Activated naive CD4-positive, alpha-beta T cell (primary cell): ENCODE measurements at places on chromosomes 2 and 18.

GRCh38 chr18:32884543-32884942 is 111.7 kb upstream of the KLHL14 start:
- no peak for DNase-seq

DNA sequence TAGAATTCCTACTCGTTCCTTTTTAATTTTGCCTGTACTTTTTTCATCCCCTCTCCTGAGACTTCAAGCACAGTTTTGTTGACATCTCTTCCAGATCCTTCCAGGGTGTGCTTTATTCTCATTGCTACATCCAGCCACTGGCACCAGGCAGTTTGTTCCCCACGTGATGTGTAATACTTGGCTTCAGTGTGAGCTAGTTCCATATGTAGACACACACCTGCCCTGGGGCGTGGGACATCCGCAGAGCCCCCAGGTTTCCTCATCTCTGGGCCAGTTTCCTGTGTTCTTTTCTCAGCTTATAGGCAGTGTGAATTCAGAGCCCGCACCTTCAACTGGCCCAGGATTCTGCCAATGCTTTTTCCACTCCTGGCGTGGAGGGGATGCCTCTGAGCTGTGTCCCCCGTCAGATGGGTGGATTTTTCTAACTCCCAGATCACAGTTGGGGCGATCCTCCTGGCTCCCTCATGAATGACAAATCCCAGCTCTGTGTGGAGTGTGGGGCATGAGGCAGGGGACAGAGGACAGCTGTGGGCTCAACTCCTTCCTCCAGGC is 46.6 kb downstream of the DIPK1C start:
- DNase-seq = no peak

DNA sequence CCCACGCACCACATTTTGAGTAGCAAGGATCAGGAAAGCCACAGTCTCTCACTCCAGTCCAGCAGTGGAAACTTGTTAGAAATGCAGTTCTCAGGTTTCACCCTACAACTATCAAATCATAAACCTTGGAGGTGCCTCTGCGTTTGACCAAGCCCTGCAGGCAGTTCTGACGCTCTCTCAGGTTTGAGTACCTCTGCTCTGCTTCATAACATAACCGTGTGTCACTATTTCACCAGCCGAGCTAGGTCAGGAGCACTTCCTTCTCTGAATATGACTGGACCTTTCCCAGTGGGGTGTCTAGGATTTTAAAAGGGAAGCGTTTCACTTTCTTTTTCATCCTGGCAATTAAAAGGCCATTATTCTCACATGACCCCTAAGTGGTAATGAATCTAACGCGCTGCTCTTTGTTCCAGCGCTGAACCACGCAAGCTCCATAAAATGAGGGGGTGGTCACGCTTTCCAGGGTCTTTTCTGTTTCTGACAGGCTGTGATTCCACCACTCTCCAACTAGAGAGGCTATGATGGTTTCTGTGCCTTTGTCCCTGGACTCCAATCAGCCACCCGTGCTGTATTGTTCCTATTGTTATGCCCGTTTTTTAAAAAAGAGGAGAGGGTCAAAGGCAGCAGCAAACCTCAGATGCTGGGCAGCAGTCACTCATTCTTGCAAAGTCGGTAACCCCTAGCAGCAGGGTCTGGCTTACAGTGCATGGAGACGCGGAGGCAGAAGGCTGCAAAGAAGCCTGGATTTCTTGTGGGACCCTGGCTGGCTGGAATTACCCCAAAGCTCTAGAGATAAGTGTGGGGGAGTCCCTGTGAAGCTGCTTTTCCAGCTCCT is 75.2 kb upstream of the CTNNA2 start:
- no peak for DNase-seq

GRCh38 chr2:45010702-45011012 is 1.4 kb upstream of the SIX2 start:
- no peak for DNase-seq

- DNase-seq = no peak
These were observed 248.8 kb downstream of the PLCL1 start for GRCh38 chr2:198053148-198053547.

GRCh38 chr18:45588376-45589355 is 26.6 kb upstream of the SLC14A2 start:
- DNase-seq = no peak

- DNase-seq = no peak
These were observed 68.6 kb downstream of the MTCL1 start for GRCh38 chr18:8773980-8774379.

GRCh38 chr2:23414106-23414505 is 29.1 kb downstream of the KLHL29 start:
- DNase-seq = no peak

GRCh38 chr2:173990970-173991819 is 26.0 kb upstream of the SP3 start:
- DNase-seq = no peak

DNA sequence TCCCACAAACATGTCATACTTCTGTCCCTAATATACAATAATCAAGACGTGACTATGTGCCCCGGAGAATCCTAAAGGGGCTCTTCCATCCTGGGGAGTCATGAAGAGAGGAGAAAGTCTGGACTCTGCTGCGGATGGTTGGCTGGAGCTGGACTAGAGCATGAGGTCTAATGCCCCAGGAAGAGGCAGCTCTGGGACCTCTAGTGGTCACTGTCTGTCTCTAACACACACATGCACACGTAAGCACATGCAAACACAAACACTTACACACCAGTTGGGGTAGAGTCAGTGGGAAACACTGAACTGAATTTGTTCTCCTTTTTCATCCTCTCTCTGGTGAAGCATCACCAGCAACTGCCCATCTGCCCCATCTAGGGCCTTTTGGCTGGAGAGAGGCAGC is 271.6 kb downstream of the TDRD15 start:
- no peak for DNase-seq

DNA sequence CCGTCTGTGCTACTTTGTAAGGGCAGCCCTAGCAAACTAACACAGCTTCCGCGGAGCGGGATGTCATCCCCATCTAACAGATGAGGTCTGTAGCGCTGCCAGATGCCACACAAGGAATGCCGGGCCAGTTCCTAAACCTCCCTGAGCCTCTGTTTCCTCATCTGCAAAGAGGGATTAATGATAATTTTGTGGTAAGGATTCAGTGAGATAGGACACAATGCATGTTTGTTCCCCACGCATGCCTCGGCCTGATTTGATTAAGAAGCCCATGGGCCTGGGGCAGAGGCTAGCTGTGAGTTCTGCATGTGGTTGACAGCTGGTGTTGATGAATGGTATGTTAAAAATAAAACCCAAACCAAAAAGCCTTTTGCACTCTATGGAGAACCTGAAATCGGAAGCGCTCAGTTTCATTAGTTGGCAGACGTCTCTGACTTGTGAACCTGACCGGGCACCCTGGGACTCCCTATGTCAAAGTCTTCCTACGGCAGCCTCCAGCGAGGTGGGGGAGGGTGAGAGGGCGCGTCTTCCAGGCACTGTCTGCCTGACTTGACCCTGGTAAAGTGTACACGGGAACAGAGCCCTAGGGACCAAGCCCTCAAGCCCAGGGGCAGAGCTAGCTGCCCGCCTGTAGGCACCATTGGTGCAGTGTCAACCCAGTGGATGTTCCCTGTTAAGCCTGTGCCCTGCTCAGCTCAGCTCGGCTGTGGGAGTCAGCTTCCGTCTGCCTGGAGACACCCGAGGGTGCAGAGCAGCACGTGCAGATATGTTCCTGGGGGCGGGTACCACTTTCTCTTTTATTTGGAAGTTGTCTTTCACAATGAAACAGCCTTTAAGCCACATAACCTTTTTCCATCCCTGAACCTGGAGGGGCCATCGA is 14.8 kb upstream of the INHBB start:
- DNase-seq = no peak

- no peak for DNase-seq
These were observed 63.1 kb downstream of the NAPG start for GRCh38 chr18:10588975-10589374.

DNA sequence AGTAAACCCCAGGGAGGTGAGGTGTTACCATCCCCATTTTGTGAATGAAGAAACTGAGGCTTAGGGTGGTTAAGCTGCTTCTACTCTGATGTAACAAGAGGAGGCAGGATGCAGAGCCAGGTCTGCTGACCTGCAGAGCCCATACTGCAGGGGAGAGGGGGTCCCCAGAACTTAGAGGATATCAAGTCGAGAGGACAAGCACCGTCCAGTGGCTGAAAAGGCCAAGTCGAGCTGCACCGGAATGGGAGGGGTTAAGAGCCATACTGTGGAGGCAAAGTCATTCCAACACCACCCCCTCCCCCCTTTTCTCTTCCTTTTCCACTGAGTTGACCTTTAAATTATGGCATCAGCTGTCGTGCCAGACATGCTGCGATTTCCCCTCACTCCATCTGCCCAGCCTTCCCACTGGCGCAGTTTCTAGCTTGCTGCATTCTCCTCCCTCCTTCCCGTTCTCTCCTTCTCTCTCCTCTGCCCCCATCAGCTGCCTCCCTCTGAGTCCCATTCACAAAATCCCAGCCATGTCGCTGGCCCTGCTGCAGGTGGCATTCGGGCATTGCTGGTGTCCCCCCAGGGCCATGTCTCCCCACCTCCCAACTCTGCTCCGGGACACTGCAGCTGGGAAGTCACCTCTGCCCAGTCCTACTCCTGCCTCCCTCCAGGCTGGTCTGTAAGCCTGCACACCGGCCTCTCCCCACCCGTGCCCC is 346.9 kb downstream of the DYSF start:
- no peak for DNase-seq

DNA sequence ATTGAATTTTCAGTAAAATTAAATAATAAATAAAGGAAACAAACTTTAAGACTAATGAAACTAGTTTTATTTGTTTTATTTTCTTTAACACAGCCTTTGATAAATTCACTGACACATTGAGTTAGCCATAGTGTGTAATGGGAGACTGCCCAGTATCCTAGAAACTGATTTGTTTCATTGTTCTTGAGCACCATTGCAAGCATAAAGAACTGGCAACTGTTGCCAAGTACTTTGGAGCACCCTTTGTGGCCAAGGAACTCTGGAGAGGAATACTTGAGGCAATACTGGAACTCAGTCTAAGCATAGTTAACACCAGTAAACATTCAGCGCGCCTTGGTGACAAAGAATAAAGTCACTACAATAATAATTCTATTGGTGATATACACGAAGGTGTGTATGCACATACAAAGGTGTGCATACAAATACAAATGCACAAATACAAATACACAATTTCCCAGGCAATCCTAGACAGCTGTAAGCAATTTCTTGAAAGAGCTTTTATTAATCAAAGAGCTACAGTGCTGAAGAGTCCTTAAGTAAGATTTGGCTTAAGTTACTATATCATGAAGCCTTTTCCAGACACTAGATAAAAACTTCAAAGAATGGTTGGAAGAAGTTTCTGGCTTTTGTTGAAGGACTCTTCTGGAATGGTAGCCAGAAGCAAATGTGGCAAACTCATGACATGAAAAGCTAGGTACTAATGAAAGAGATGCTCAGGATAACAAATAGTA is 1371.2 kb downstream of the LRP1B start:
- DNase-seq = no peak

- no peak for DNase-seq
These were observed 1200.9 kb downstream of the DSC3 start for GRCh38 chr18:29841631-29842030.

- no peak for DNase-seq
These were observed 7.0 kb downstream of the CHCHD5 start for GRCh38 chr2:112591413-112591812.

- no peak for DNase-seq
These were observed 78.6 kb downstream of the FARSB start for GRCh38 chr2:222577341-222577740.

DNA sequence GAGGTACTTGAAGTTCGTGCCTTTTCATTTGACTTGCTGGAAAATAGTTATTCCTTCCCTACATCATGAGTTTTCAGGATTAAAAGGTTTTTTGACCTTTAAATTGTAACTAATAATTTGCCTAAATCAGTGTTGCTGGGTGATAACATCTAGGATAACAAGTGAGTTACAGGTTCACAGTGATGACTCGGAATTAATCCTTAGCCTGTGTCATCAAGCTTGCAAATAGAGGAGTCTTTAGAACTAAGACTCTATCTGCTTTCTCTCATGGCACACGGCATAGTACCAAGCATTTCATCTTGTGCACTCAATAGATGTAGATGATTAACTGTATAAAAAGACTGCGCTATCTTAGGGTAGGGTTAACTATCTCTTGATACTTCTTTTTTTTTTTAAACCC is 79.5 kb downstream of the CAMKMT start:
- DNase-seq = no peak

- no peak for DNase-seq
These were observed 38.1 kb downstream of the ST8SIA5 start for GRCh38 chr18:46718501-46719341.

- DNase-seq = no peak
These were observed 2.2 kb downstream of the IMPACT start for GRCh38 chr18:24428709-24429108.

- no peak for DNase-seq
These were observed 105.5 kb upstream of the DTNA start for GRCh38 chr18:34604591-34604990.

DNA sequence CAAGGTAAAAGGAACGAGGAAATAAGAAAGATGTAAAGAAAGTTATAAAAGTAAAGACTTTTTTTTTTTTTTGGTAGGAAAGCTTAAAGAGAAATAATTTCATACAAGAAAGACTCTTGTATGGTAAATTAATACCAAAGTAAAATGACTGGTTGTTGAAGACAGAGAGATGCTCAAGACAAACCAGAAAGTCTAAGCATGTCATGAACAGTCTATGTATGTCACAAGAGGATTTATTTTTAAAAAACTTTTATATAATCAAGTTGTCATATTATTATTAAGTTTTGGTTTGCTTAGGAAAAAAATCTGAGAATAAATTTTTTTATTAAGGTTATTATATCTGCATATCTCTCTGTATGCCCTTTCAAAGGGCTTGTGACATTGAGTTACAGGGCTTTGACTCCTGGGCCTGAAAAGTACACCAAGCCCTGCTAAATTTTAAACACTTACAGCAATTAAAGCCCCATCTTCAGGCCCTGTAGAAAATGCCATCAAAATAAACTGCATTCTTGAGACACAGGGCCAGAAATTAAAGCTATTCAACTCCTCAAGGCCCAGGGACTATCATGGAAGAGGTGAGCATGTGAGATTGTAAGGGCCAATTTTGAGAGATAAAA is 10.9 kb upstream of the SGPP2 start:
- no peak for DNase-seq

DNA sequence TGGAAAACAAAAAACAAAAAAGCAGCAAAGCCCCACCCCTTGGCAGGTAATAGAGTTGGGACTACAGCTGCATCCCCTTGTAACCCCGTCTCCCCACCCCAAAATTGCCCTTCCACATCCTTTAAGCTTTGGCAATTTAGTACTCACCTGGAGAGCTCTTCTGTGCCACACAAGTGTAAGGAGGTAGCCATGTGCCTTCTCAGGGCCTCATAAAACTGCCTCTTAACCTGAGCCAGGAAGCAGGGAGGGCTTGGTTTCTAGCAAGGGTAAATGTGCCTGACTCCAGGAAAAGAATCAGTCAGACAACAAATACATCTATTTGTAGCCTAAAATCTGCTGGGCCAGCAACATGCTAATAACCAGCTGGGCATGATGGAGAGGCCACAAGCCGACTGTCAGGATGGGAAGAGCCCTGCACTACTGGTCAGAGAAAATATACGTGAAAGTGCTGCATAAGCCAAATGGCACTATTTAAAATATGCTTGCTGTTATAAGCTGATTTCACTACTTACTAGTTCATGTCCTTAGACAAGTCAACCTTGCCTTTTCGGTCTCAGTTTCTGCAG is 46.3 kb downstream of the NOP58 start:
- no peak for DNase-seq

- DNase-seq = no peak
These were observed 95.4 kb downstream of the KCNE4 start for GRCh38 chr2:223147431-223147830.

- DNase-seq = no peak
These were observed 1378.4 kb upstream of the PIK3C3 start for GRCh38 chr18:40576507-40577115.

GRCh38 chr2:150486539-150487484 is 655 bp downstream of the RND3 start:
- DNase-seq = no peak
